ENCODE measurements at places on chromosomes 1 and 21.

DNA sequence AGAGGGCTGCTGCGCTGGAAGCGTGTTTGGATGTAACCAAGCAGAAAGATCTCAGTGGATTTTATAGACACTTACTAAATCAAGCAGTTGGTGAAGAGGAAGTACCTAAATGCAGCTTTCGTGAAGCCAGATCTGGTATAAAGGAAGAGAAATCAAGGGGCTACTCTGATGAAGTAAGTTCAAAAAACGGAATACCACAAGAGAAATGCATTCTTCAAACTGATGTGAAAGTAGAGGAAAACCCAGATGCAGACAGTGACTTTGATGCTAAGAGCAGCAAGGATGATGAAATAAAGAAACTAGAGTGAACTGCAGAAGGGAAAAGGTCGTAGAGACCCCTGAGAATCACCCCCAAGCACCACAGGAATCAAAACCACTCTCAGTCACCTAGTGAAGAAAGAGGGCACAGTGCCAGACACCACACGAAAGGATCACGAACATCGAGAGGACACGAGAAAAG is 40.8 kb upstream of the NEXN start:
- DNase-seq = no peak

DNA sequence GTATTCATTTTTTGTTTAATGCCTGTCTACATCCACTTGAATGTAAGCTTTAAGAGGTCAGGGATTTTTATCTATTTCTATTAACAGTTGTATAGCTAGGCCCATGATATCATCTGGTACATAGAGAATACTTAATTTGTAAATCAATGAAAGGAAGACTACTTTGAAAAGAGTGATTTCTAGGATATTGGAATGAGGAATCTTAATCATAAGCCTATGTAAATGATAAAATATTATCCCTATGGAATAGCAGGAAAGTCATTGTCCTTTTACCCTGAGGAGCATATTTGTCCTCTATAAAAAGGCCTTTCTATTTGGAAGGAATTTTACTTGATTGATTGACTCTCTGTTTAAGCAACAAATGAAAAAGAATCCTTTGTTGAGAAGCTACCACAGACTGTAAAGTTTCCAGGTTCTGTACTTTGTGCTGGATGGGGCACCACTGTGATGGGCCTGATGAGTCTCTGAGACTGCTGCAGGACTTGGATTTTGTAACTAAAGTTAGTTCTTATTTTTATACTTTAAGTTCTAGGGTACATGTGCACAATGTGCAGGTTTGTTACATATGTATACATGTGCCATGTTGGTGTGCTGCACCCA is 53.8 kb downstream of the MAST2 start:
- DNase-seq = no peak

GRCh38 chr1:198264282-198264681 is 107.5 kb downstream of the NEK7 start:
- DNase-seq = no peak

DNA sequence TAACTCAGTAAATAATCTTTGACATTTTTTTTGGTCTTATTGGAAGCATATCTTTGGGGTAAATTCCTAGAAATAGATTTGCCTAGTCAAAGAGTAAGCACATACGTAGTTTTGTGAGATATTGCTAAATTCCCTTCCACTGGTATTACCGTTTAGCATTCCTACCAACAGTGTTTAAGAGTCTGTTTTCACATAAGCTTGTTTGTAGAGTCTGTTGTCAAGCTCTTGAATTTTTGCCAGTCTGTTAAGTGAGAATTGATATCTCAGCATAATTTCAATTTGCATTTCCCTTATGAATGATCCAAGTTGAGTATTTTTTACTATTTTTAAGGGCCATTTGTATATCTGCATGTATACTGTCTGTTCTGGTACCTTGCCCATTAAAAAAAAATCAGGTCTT is 37.0 kb upstream of the MPC2 start:
- no peak for DNase-seq

- DNase-seq = peak; percentile 31
These were observed 8.2 kb upstream of the S100A10 start for GRCh38 chr1:152001631-152002584.

- no peak for DNase-seq
These were observed 26.9 kb downstream of the EDARADD start for GRCh38 chr1:236421022-236421421.

Data from NCI-H2029 treated with DMSO at 0.1 percent for 48 hours (cell line).